Ammon's horn (tissue), 1 donor: ENCODE measurements at places on chromosomes 5 and 9.
A peak's percentile ranks its signal among the peaks of the same experiment; 100 is the strongest.

DNA sequence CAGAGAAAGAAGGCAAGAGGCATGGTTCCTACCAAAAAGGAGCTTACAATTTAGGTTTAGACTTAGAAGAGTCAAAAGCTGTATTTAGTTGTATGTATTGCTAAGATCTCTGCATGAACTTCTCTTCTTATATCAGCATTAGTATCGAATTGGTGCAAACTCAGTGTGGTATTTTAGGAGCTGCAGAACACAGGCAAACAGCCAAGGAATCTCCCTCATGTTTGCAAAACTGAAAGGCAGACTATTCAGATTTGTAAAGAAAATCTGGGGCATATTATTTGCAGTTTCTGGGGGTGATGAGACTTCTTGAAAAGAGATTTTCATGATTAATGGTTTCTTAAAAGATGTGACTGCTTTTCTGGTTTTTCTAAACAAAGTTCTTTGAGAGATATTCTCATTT lies 252.7 kb downstream of the CEMIP2 start:
- peak; percentile 48 for DNase-seq

DNA sequence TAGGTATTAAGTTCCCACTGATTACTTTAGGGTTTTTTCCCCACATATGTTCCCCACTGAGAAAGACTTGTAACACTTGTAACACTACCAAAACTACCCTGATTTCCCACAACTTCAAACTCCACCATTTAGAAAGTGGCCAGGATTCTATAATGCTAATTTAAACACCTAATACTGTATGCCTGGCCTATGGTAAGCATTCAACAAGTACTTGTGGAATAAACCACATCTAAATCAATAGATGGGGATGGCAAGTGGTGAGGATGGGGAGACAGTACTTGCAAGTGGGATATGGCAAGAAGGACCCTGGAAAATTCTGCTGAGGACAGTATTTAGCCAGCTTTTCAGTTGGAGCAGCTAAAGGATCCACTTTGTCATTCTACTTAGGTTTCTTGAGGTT lies 210.7 kb downstream of the EBF1 start:
- DNase-seq, result no peak

- DNase-seq, result no peak
These were observed 60.5 kb downstream of the TNFSF8 start for GRCh38 chr9:114869845-114870244.

GRCh38 chr5:133520991-133521706 lies 91.2 kb downstream of the FSTL4 start:
- DNase-seq, result no peak

DNA sequence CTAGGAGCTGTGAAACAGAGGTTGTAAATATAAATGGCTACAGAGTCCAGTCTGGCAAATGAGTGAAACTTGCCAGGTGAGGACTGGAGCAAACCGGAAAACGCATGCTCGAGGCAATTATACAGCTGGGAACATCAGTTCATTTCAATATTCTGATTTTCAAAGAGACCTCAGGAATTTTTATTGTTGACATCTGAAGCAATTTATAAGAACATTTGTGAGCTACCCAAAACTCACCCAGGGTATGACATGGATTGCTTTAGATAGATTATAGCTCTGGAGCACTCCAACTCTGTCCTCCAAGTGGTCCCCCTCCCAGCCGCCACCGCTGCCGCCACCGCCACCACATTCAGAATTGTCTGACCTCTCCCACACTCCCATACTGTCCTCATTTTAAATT lies 84.6 kb upstream of the GRAMD2B start:
- DNase-seq, result no peak

- DNase-seq, result no peak
These were observed 326.5 kb downstream of the NTRK2 start for GRCh38 chr9:84996029-84996428.

- DNase-seq, result no peak
These were observed 60.8 kb downstream of the SEMA4D start for GRCh38 chr9:89436963-89437625.

DNA sequence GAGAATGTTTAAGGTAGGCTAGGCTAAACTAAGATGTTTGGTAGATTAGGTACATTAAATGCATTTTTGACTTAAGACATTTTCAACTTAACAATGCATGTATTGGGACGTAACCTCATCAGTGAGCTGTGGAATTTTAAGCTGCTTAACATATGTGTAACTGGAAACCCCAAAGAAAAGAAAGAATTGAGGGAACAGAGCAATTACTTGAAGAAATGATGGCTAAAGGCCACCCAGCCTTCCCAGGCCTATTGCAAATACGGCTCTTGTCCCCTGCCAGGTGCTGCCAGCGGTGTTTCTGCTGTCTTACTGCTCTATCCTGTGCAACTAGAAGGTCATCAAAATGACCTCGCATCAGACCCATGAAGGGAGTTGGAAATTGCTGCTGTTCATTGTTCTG lies 52.0 kb downstream of the RICTOR start:
- DNase-seq, result no peak

DNA sequence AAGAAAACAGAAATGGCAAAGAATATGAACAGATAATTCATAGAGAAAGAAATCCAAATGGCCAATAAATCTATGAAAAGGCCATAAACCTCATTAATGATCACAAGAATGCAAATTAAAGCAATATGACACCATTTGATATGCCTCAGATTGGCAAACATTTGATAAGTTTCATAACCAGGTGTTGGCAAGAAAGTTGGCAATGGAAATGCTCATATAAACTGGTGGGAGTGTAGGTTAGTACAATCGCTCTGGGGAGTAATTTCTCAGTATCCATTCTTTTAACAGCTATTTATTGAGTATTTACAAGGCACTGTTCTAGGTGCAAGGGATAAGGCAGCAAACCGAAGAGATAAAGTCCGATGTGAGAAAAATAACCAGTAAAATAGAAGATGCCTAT lies 154.5 kb downstream of the TTLL11 start:
- no peak for DNase-seq

DNA sequence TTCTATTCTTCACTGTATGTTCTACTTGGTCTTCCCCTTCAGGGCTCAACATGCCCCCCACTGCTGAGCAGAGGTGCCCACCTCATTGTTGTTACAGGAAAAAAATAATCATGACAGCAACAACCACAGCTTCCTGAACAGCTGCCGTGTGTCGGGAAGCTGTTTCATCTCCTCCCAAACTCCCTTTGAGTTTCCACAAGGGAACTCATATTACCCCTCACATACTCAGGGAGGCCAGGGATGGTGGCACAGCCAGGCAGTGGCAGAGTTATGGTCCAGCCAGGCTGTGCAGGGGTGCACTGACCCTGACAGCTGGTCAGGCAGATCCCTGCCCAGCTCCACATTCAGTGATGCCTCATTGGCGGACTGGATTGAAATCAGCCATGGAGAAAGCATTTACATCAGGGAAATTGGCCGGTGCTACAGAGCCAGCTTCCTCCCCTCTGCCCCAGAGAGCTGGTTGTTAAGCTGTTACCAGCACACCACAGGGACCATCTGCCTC lies 37.3 kb downstream of the SARDH start:
- DNase-seq, result peak; percentile 42

DNA sequence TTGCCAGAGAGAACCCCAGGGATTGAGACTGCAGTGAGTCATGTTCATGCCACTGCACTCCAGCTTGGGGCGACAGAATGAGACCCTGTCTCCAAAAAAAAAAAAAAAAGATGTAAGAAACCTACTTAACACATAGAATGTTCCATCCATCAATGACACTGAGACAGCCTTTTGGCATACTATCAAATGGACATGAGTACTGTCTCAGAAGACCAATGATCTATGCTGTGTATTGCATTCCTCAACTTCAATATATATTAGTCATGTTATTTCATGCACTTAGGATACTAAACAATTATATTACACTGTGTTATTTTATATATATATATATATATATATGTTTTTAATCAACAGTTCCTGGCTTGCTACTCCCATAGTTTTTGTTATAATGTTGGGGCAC lies 57.1 kb upstream of the ANKH start:
- DNase-seq, result no peak

GRCh38 chr5:14066326-14066725 lies 76.8 kb upstream of the TRIO start:
- DNase-seq, result no peak

DNA sequence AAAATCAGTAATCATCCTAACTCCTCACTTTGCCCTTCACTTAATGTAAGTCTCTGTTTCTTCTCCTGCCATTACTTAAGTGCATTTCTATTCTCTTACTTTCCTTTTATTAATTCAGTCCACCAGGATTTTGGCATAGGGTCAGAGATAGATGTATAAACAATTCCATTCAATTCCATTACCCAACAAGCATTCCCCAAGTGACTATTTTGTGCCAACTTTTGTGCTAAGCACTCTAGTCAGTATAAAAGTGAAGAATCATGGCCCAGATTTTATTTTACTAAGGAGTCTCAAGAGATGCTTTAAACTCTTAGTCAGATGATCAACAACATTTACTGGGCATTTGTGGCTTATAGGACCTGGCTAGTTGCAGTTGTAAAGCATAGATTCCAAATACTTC lies 159.3 kb downstream of the DMAC1 start:
- no peak for DNase-seq

DNA sequence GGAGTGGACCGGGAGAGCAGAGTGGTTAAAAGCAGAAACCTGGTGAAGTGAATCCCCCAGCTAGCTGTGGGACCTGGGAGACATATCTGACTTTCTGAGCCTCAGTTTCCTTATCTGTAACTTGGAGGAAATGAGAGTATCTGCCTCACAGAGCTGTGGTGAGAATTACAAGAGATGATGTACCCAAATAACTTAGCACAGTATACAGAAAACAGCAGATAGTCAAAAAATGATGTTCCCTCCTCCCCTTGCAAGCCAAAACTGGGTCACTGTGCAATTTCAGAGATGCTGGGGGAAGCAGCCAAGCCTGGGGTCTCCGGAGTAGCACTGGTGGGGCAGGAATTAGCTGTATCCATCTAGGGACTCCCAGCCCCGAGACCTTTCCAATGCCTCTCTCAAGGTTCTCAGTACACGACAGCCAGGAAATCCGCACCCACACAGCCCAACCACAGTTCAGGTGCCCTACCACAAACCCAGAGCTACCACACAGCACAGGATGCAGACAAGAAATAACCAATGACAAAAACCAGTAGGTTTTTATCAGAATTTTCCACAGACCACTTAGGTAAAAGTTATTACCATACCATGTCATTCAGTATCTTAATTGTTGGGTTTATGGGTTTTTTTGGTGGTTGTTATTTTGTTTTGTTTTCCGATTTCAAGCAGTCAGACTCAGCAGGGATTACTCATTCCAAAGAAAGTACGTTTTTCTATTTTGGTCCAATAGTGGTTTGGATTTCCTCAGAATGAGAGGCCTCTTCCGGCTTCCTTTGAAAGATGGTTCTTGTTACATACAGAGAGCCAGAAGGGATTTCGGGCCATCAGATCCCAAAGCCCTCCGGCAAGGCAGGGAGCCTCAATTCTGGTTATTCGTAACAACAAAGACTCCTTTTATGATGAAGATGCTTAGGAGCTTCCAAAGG lies 4.9 kb upstream of the HRH2 start:
- DNase-seq, result no peak

GRCh38 chr5:27516437-27516836 lies 478.1 kb upstream of the CDH9 start:
- DNase-seq, result no peak

GRCh38 chr9:33908114-33908513 lies 91.2 kb downstream of the UBE2R2 start:
- no peak for DNase-seq

DNA sequence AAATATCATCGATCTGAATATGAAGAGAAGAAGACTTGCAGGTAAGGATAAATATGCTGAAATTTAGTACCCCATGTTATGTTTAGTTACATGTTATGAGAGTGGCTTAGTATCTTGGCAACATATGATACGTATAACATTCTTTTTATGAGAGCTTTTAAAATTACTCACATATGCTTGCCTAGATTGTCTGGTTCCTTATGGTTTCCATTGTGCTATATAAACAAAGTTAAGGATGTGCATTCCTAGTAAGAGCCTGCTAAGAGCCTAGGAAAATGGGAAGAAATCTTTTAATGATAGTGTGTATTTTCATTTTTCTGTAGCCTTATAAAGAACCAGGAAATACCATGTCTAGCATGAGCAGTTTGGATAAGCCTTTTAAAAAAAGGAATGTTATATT lies 112.0 kb upstream of the KCNN2 start:
- no peak for DNase-seq

- peak; percentile 74 for DNase-seq
These were observed 119.6 kb upstream of the RETREG1 start for GRCh38 chr5:16736158-16736995.

DNA sequence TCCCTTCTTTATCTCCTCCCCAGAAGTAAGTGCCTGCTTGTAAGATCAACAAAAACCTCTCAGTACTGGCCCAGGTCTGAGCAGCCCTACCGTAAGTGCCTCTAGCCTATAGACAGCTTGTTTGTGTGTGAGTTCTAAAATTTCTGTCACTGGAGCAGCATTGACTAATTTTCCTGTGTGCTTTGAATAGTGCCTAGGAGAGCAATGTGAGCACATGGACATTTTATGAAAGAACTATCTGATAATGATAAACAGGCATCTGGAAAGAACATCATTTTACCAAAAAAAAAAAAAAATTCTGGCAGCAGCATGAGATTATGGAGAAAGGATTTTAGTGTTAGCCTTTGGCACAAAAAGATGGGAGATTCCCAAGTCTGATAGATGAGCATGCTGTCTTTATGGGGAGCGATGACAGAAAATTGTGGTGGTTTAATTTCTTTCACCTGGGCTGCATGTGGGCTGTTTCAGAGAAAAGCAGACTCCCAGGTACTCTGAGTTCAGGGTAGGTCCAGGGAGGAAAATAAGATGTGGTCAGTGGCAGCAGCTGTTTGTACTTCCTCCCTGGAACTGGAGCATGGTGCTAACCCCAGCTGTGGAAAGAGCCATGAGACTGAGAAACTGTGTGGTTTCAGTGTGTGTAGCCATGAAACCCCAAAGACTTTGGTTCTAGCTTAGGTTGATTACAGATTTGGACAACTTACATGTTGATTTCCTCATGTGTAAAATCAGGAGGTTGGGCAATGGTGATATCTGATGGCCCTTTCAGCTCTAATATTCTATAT lies 419.9 kb downstream of the NTRK2 start:
- no peak for DNase-seq

DNA sequence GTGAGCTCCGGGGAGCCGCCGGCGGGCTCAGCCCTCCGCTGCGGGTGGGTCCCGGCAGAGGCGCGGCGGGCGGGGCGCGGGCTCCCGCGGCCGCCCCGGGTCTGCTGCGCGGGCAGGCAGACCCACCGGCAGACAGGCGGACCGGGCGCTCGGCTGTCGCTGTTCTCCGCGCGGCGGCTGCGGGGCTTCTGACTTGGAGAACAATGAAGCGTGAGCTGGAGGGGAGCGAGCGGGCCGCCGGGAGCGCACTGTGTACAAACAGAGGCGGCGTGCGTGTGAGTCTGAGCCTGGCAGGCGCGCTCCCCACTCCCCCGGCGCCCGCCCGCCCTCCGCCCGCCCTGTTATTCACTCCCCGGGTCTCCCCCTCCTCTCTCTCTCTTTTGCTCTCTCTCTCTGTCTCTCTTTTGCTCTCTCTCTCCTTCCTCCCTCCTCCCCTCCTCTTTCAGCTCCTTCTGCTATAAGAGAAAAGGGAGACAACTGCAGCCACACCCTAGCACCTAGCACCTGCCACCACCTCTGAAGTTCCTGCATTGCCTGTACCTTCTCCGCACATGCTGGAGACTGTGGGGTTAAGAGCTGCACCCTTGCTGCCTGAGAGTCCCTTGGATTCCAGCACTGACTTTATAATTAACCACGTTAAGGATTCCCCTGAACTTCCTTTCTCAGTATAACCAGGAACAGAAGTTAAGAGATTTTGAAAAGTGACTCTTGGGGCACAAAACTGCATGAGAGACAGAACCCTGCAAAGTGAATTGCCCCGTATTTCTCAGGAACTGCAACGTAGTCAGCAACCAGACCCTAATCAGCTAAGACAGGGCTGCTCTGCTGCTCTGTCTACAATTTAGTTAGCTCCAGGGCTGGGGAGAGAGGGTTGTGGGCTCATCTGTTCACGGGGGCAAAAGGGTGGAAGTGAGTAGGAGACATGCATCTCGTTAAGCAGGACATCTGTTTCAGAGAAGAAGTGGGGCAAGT lies at the start of gene EDIL3:
TSS of gene EDIL3 (minus strand) at position 277 of the 972 bp plus-strand sequence. CDS start 506 bp downstream, outside the sequence.
- DNase-seq, result peak; percentile 91
